T47D (cell line): ENCODE measurements at places on chromosomes 6 and 20.

GRCh38 chr20:34982270-34983088, 26.8 kb downstream of the MYH7B start:
- no peak for DNase-seq

DNA sequence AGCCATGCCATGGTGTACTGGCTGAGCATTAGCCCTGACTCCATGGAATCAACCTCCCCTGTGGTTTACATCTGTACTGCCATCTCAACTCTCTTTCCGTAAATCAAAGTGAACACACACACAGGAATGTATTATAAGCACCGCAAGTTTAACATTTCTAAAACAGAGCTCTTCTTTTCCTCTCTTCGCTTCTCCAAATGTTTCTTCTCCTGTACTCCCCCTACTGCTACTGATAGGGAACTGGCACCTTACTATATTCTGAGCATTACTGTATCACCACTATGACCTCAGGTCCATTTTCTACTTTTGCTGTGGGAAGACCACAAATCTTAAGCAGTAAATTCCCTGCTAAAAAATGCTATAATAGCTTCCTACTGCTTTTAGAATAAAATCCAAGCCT, 101.2 kb downstream of the NUS1 start:
- no peak for DNase-seq

DNA sequence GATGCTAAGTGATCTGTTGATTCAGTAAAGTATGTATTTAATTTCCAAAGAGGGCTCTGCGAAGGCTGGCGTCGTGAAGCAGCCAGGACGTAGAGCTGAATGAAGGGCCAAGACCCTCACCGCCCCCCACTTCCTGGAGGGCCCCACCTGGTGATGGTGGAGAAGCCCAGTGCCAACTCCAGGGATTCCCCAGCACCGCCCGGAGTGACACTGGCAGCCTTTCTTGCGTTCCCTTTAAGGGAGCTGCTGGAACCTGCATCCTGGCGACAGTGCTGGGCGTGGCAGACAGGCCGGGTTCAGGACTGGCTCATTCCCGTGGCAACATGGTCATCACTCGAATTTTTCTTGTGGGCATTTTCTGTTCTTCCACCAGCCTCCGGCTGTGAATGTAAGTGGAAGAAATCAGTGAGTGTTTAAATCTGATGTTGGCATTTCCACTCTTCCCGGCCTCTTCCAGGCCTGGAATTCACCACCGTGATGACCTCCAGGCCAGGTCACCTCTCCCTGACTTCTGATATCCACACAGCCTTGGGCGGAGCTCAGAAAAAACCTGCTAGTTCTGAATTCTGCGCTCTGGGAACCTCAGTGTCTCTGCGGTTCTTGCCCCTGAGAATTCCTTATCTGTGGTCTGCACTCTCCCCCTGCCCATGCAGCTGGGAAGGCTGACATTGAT, 57.4 kb upstream of the DACT2 start:
- no peak for DNase-seq

GRCh38 chr20:31652917-31653396, 15.2 kb downstream of the COX4I2 start:
- no peak for DNase-seq

DNA sequence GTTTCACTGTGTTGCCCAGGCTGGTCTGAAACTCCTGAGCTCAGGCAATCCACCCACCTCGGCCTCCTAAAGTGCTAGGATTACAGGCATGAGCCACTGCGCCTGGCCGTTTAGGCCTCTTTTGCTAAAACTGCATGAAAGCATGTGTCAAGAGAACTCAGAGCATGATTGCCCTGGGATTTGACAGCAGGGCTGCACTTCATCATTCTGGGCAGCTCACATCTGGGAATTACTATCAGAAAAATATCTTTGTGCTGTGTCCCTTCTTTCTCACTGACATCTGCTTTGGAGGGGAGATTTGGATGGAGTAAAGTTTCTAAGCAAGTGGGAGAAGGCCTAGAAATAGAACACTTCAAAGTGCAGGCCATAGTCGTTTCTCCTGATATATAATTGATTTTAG, 59.6 kb upstream of the EIF2S2 start:
- no peak for DNase-seq

DNA sequence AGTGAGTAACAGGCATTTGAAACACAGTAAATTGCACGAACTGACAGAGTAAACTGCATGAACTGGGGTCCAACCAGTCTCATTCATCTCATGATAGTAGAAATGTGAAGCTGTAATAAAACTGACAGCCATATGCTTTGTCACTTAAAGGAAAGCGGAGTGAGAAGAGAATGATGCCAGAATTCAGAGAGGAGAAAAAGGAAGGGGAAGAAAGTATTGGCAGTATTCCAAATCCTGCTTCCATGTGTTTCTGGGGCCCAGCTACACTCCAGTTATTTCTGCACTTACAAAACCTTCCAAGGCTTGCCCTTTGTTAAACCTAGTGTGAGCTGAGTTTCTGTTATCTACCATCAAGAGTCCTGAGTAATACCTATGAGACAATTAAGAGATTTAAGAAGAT, 17.2 kb downstream of the SNX14 start:
- no peak for DNase-seq

DNA sequence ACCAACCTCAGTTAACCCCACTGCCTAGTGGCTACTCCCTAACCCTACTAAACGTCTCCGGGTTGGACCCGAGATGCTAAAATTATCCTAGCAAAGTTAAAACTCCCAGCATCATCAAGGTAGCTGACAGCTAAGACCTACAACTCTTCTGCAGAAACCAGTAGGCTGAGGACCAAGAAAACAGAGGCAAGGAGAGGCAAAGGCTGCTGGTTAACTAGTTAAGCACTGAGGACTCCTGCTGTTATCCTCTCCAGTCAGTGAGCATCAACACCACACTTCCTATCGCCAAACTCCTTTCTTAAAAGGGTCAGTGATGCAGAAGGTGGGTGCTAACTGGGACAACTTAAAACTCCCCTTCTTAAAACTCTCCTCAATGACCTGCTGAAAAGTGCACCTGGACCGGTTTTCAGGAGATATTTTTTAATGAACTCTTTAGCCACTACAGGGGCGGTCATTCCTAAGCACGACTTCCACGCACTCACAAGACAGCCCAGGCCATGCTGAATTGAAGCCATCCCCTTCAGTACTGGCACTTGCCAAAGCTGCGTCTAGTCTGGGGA, 1.7 kb downstream of the TRERF1 start:
- DNase-seq, result no peak

GRCh38 chr20:48041078-48041780, 255.9 kb upstream of the SULF2 start:
- no peak for DNase-seq

- DNase-seq, result no peak
These were observed 439.4 kb downstream of the PHF3 start for GRCh38 chr6:64074981-64075380.
